ENCODE measurements at places on chromosomes 6 and 20.

DNA sequence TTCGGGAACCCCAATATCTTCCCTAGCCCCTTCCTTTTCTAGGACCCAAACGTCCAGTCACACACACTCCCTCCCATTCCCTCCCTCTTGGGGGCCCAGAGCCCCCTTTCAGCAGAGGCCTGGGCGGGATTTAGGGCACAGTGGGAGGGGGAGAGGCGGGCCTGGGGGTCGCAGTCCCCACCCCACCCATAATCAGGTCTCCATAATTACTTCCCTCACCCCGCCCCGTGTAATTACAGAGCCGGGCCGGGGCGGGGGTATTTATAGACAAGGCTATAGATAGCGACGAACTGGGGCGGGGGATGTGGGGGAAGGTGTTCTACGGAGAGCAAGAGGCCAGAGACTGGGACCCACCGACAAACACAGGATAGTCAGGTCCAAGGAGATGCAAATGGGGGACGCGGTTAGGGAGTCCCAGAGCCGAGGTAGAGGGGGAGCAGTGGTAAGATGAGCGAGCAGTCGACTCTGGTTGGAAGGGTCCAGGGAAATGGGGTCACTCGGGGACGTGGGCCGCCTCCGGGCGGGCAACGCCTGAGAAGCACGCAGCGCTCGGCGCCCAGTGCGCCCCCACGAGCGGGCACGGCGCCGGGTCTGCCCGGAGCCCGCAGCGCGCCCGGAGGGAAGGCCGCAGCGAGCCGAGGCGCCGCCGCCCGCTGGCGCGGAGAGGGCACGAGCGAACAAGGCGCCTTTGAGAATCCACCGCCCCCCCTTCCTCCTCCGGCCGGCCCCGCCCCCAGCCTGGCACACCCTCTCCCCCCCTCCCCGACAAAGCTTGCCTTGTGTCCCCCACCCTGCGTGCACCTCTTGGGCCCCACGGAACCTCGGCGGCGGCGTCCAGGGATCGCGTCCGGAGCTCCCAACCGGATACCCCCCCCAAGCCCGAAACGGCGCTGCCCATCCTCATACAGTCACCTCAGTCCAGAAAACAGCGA is 670 bp upstream of the COL11A2 start:
- peak; percentile 37 for DNase-seq

- DNase-seq: no peak
Observed at GRCh38 chr20:44454306-44454963, 21.2 kb upstream of the TTPAL start.

- no peak for DNase-seq
Observed at GRCh38 chr6:130697271-130697994, 129.8 kb upstream of the SMLR1 start.

DNA sequence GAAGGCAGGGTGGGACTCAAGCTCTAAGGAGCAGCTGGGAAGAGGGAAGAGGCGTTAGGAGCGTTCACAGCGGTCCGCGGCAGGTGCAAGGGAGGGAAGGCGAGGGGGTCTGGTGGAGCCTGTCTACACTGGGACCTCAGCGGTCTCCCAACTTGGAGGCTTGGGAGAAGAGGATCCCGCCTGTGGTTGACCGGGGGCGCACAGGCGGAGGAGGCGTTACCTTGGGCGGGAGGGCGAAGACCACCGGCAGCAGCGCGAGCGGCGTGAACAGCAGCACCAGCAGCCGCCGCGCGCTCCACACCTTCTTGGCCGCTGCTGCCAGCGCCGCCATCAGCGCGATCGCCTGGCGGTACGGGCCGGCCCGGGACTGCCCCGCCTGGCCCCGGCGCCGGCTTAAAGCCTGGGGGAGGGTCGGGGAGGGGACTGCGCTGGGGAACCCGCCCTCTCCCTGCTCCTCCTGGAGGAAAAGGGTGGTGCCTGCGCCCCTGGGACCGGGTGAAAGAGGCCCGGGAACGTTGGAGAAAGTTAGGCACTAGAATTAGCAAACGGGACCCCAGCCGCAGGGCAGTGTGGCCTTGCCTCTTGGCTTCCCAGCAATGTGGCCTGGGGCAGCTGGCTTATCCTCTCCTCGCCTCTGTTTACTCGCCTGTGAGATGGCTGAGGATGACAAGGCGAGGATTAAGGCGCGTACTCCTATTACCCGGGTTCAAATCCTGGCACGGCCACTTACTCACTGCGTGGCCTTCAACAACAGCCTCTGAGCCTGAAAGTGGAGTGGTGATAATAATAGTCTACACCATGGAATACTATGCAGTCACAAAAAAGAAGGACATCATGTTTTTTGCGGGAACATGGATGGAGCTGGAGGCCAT is at the start of gene SLC13A3:
Gene SLC13A3 (minus strand): TSS at position 369 of the 872 bp plus-strand sequence. CDS start 38 bp downstream, at position 331.
- no peak for DNase-seq

DNA sequence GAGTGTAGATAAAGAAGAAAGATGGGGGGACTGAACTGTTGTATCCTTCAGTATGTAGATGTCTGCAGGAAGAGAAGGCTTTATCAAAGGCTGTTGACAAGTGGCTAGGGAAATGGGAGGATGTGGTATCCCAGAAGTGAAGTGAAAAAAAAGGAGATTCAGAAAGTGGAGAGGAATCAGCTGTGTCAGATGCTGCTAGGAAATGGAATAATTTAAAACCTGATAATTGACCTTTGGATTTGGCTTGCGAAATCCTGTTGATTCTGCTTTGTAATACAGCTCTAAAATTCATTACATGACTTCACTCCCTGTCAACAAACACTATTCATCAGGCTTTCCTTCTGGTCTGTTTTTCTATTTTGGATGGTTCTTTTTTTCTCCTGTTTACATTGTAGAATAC is 41.7 kb downstream of the PHF3 start:
- no peak for DNase-seq

DNA sequence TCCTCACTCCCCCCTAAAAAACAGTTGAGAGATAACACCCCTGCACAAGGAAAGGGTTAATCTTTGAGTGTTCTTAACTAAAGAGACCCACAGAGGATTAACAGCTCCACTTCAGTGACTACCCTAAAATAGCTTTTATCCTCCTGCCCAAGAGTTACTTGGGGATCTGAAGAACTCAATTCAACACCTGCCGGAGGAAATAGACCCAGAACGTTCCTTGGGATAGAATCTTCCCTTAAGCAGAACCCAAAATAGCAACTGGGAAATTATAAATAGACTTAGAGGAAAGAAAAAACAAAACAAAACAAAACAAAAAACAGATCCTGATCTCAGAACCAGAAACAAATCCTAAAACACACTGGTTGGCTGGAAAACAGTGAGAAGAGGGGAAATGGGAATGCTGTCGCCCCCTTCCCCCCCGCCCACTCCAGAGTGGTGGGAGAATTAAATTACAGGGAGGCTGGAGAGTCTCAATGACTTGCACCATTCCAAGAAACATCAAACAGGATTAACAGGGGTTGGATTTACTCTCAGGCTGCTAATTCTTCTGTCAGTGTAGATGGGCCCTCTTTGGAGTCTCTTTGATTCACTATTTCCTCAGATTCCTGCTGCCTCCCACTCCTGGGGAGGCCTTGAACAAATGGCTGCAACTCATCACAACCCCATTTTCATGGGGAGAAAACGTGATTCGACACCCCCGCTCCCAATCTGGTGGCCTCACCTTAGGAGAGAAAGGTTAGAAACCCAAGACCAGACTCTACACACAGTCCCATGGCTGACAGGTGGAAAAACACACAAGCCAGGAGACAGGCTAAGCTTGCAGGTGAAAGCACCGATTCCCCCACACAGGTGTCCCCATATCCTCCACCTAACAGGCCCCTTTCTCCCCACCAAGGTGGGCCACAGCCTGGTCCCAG is 1.4 kb downstream of the PLAGL2 start:
- DNase-seq: no peak

- no peak for DNase-seq
Observed at GRCh38 chr20:41167481-41168253, 30.3 kb downstream of the PLCG1 start.

DNA sequence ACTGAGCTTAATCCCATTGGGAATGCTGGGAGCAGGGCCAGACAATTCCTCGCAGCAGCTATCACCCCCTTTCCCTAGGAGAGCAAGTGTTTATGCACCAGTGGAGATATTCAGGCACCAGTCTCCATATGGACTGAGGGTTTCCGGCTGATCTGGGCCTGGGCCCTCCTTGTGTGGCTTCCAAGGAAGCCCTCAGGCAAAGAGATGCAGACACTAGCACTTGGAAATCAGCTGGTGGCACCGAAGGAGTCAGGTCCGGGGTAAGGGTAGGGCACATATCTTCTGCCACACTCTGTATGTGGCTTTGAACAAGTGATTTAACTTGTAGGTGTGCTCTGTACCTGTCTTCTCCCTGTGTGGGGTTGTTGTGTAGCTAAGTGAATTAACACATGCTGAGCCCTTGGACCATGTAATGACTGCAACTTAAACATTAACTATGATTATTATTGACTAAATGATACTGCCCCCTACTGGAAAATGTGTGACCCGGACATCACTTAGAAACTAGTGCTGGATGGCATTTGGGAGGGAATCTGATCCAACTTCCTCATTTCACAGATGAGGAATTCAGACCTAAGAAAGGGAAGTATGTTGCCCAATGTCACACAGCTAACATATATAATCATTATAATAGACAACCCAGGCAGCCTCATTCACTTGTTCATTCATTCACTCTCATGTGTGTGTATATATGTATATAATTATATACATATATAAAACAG is 19.3 kb upstream of the WFDC2 start:
- peak; percentile 30 for DNase-seq

- DNase-seq: no peak
Observed at GRCh38 chr6:169972101-169972651, 220.8 kb downstream of the ERMARD start.

DNA sequence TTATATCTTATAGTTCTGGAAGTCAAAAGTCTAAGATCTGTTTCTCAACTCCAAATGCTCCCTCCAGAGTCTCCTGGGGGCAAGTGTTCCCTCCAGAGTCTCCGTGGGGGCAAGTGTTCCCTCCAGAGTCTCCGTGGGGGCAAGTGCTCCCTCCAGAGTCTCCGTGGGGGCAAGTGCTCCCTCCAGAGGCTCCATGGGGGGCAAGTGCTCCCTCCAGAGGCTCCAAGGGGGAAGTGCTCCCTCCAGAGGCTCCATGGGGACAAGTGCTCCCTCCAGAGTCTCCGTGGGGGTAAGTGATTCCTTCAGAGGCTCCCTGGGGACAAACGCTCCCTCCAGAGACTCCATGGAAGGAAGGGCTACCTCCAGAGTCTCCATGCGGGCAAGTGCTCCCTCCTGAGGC is 34.0 kb upstream of the THBS2 start:
- DNase-seq: no peak

DNA sequence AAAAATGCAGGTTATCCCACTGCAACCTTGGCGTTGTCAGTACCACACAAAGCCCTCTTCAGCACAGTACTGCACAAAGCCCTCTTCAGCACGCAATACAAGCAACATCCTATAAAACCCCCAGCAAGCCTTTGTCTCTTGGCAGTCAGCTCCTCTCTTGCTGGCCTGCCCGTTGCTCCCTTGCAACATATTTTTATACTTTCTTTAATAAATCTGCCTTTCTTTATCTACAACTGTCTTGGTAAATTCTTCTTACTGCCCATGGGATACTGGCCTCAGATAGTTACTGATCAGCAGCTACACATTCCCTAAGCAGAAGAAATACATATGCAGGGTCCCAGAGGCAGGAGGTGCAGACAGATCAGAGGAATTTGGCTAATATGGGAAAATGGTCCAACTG is 70.5 kb upstream of the MAP3K4 start:
- DNase-seq: no peak

DNA sequence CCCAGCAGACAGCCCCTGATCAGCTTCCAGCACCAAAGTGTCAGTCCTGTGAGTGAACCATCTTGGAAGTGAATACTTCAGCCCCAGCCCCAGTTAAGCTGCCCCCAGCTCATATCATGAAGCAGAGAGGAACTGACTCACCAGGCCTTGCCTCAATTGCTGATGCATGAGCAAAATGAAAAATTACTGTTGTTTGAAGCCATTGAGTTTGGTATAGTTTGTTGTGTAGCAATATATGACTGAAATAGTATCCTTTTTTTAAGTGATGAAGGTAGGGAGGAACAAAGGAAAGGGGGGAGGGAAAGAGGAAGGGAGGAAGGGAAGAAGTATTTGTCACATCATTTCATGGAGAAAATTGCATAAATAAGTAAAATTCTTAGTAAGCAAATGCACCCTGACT is 266.4 kb downstream of the MAFB start:
- no peak for DNase-seq

All from NCI-H1105 (cell line).